ENCODE measurements at places on chromosomes 12 and 14. TPM values are rescaled to one million over a fixed set of nuclear protein-coding genes. Genes with fewer than 3 reads are reported as not detected.

Gene RBMS2
- 27.2 TPM for total RNA-seq

DNA sequence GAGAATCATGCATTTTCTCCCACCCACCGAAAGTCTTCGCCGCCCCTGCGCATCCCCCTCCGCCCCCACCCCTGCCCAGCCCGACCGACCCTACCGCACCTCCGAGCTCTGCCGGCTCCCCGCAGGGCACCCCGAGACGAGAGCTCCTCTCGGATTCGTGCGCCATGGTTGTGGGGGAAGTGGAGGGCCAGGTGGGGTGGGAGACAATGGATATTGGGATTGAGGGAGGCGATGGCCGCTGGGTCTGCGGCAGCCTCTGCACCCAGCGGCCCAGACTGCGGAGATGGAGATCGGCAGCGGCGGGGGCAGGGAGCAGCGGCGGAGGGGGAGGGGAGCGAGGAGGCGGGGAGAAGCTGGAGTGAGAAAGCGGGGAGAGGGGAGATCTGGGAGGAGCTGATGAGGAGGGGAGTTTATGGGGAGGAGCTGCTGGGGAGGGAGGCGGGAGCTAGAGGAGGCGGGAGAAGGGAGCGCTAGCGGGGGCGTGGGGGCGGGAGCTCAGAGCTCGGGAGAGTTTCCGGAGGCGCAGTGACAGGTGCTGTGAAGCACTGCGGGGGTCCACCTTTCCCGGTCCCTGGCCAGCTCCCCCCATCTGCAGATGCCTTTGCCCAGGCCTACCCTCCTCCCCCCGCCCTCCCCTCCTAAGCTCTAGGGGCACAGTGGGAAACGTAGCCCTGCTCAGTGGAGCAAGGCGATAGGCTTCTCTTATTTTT lies at the start of gene SALL2:
Gene SALL2, minus strand, starts transcription at position 385 of the 710 bp plus-strand sequence. Its CDS starts 219 bp downstream, at position 166.
- peak; percentile 60 for DNase-seq

DNA sequence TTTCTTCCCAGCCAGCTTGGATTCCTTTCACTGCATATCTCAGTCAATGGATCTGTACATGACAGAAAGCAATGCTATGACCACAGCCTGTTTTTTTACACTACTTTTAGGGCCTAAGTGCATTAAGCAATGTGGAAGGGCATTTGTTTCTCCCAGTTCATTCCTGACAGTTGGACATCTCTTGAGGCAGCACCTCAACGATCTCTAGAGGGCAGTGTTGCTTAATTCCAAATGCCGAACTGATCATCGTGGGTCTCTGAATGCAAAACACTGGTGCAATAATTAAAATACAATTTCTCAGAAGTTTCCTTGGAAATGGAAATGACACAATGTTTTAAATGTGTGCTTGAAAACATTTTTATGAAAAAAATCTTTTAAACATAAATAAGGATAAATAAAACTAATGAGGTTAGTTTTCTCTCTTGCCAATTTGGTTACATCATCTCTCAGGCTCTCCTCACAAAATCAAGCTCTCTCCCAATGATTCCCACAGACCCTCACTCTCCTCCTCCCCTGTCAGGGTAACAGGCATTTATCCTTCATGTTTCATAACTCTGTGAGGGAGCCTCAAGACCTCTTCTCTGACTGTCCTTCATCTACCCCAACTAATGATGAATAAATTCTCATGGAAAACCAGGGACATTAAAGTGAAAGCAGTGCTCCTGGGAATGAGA lies 192.4 kb upstream of the SLC16A7 start:
- DNase-seq: peak; percentile 27

Gene STXBP6
- 5.3 TPM for total RNA-seq

DNA sequence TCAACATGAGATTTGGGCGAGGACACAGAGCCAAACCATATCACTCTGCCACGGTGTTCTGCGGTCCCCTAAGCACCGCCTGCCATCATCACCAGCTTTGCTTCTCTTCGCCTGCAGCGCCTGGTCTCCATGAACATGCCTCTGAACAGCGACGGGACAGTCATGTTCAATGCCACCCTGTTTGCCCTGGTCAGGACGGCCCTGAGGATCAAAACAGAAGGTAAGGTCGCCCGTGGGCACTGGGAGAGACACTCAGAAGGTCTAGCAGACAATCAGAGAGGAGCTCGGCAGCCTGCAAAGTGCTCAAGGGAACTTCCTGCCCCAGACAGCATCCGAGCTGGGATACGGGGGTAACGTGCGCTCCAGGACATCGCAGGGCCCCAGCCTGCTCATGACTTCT lies 126.0 kb upstream of the FKBP4 start:
- DNase-seq: no peak

GRCh38 chr14:57403521-57403864 lies 13.1 kb downstream of the NAA30 start:
- DNase-seq: no peak

Gene BCAT1
- total RNA-seq: 35.8 TPM

DNA sequence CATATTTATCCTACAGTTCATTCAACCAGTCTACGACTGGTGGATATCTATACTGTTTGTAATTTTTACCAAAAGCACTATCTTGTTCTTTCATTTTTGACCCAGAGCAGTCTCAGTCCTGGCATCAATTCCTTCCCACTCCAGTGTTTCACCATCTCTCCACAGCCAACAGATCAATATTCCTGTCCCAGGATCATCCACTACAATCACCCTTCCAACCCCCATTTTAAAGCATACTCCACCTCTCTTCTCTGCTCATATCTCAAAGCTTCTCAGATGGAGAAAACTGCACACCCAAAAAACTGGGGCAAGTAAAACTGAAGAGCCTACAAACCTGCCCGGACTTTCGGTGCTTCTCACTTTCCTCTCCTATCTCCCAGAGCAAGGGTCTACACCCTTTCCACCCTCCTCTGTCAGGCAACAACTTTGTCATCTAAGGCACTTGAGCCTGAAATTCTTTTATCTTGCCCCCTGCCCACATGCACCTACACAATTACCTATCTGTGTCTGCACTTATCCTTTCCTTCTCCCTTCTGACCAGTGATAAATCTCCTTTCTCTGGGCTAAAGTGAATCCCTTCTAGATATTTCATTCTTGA lies 4.1 kb upstream of the PIP4K2C start:
- no peak for DNase-seq

GRCh38 chr14:67440513-67440912 lies 28.5 kb upstream of the PLEK2 start:
- no peak for DNase-seq

Gene OASL
- total RNA-seq: 1.3 TPM

GRCh38 chr12:57759360-57759980 lies 4.6 kb downstream of the MARCHF9 start:
- DNase-seq: no peak

GRCh38 chr14:30874120-30874998 lies at the start of gene COCH:
Gene COCH (plus strand): TSS chr14:30874559. CDS start chr14:30874939, 380 bp downstream.
- no peak for DNase-seq

DNA sequence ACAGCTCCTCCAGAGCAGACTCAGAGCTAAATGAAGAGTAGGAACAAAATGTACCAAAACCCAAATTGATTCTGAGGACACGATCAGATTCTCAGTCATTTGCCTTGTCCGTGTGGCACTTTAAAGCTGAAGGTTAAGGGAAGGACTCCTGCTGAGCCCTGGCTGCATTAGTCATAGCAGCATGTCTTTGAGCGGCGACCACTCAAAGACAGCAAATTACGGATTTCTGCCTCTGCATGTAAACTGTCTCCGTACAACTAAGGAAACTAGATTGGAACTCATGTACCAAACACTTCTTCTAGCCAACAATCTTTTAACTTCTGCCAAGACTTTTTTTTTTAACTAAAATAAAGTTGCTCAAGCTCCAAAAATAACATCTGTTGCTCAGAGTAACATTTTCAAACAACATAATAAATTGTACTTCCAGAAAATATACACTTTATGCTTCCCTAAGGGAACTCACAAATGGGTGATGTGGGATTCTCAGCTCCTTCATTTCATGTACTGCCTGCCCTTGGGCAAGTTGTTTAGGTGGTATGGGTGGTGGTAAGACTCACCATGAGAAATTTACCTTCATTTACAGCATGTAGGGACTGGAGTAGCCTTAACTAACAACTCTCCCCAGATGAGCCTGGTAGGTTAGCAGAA lies 56.1 kb downstream of the RERG start:
- no peak for DNase-seq

GRCh38 chr14:56515739-56516138 lies 63.9 kb upstream of the TMEM260 start:
- DNase-seq: no peak

Gene NR4A1
- 35.7 TPM for total RNA-seq

DNA sequence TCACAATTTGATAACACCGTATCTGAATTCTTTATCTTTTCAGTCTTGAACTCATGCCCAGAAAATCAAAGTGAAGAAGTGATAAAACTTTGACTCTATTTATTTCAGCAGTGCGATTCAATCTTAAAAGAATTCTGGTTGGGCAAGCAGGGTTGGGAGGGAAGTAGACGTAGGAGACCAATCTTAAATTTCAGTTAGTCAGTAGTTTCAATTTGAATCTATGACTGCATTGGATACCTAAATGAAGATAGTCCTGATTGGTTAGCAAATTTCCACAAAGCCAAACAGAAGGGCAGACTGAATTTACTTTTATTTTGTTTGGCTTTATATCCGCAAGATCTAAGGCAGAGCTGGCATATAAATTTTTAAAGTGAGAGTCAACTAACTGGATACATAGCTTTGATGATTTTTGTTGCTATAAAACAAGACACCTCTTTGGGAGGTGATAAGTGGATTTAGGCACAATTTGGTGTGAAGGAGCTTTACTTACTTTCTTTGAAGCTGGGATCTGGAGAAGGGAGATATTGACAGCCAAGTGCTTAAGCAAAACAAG lies 2.6 kb downstream of the ACSS3 start:
- no peak for DNase-seq

GRCh38 chr12:95173392-95174251 lies 43.6 kb downstream of the FGD6 start:
- DNase-seq: no peak

Gene AKAP3
- total RNA-seq: 2.2 TPM

All from breast epithelium (tissue), 4 donors.